ENCODE measurements at places on chromosomes 6 and 20.
A peak's percentile ranks its signal among the peaks of the same experiment; 100 is the strongest.

- no peak for DNase-seq
Measured at GRCh38 chr20:9627219-9627618, 112.8 kb downstream of the LAMP5 start.

GRCh38 chr6:100166956-100167355, 172.9 kb upstream of the MCHR2 start:
- DNase-seq: no peak

DNA sequence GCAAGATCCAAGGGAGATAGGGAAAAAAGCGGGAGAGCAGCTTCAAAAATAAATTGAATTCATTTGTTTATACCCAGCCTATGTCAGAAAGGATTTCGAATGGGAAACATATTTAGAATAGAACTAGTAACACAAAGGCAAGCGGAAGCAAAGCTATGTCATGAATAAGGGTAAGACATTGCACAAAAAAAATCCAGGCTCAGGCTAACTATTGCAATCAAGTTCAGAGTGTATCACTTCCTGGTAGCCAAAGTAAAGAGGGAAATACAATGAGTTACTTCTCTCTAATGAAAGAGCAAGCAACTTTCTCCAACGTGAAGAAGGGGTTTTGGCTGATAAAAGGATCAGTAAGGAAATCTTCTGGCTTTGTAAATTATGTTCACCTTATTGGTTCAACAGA, 212.8 kb downstream of the ZMYND8 start:
- no peak for DNase-seq

DNA sequence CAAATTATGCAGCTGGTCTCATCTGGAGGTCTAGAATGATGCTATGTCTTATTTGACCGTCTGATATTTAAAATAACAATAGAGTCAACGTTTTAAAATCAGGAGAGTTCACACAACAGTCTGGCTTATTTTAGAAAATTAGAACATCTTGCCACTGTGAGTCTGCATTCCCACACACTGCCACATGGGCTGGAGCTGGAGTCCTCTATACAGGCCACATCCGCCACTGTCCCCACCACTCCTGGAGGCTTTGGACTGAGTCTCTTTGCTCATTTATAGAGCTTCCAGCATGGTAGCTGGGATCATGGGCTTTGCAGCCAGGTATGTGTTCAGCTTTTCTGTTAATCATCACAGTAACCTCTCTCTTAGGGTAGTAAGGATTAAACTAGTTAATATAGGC, 68.8 kb upstream of the ZNFX1 start:
- DNase-seq: no peak

GRCh38 chr20:1949347-1950100, 44.3 kb downstream of the PDYN start:
- DNase-seq: no peak

- DNase-seq: no peak
Measured at GRCh38 chr20:36135159-36135558, 19.4 kb upstream of the EPB41L1 start.

DNA sequence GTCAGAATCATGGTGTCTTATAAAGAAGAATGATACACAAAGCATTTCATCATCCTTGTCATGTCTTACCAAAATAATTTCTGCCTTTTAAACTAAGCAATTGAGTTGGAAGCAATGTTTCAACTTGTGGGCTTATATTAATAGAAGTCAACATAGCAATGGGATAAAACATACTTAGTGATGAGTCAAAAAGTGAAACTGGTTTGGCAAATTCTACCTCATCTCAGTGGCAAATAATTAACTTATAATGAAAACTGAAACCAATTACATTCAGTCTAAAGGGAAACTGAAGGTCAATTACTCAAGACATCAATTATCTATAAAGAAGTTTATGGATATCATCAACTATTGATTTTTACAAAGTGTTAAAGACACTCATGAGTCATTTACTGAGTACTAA, 463.8 kb downstream of the BMP2 start:
- DNase-seq: no peak

DNA sequence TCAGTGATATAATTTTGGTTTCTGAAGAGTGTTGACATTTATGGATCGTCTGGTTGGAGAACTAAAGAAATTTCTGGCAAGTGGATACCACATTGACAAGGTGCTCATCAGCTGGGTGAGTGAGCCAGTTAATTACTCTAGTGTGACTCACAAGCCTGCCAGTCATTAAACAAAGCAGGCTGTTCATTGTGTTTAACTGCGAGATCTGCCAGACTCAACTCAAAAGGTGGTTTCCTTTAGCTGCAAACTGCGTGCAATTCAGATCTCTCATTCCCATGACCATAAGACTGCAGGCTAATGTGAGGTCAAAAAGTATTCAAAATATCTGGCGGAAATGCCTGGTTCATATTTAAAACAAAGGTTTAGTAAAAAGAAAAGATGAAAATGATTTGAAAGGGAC, 32.5 kb upstream of the IYD start:
- no peak for DNase-seq

DNA sequence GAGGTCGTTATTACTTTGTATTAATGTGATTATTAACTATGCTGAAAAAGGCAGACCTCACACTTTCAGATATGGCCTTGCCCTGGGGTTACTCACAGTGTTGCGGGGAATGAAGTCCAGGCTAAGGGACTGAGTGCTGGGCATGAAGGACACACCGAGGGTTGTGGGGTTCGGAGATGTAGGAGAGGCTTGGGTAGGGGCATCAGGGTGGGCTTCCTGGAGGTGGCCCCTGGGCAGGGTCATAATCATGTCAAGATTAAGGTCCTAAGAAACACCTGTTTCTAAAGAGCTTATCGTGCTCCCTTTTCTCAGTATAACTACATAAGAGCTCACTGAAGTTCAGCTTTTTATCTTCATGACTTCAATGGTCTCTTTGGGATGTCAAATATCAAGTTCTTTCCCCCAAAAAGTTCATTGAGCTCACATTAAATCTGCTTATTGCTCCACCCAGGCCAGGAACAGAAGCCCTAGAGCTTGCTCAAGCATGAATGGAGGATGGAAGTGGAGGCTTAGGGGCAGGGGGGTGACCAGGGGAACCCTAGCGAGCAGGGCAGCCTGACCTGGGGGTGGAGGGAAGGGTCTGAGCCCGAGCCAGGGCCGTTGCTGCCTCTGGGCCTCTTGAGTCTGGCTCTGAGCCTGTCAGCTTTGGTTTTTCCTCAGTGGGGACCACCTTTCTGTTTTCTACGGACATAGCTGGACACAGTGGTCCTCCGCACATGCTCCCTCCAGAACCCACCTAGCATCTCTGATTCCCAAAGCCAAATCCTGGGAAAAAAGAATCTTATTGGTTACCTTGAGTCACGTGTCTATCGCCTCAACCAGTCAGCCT, 37.3 kb upstream of the TGM2 start:
- peak; percentile 21 for DNase-seq

DNA sequence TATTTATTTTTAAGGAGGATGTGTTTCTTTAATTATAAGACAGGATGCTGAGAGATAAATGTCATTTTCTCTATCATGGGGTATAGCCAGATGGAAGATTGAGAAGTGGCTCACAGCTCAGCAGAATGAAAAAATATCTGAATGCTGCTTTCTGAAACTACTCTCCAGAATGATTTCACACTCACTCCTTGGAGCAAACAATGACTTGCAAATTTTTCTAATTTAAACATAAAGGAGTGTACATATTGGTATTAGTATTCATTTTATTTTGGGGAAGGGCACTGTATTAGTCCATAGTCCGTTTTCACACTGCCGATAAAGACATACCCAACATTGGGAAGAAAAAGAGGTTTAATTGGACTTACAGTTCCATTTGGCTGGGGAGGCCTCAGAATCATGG, 52.4 kb upstream of the TRIM26 start:
- DNase-seq: no peak

GRCh38 chr6:36413489-36414480, 26.3 kb upstream of the ETV7 start:
- no peak for DNase-seq

DNA sequence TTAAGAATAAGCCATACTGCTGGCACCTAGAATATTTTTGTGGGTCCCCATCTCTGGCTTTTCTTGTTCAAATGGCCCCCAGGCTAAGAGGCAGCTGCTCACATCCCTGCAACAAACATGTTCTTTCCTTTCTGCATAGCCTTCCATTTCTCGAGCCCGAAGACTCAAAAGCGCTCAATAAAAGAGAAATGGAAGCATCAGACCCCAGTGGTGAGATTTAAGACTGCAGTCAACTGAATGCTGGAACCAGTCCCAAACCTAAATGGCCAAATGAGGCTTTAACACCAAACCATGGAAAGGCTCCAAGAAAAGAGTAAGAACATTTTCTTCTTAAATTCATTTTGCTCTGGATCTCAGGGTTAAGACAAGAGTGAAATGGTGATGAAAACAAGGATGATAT, 122.1 kb upstream of the TRAF3IP2 start:
- DNase-seq: no peak

DNA sequence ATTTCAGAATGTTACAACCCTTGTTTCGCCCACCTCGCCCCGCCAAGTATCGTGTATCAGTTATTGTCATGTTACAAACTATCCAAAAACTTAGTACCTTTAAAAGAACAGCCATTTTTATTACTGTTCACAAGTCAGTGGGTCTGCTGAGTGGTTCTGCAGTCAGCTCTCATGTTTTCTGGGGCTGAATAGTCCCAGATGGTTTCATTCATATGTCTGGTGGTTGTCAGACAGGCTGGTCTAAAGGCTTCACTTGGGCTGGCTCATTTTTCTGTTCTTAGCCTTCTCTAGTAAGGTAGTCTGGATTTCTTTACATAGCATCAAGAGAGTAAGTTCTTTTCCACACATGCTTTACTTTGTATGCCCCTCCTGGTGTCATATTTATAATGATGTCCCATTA, 8.6 kb downstream of the ZNF292 start:
- no peak for DNase-seq

GRCh38 chr20:63183422-63184146, 32.3 kb downstream of the YTHDF1 start:
- peak; percentile 82 for DNase-seq

GRCh38 chr20:46302106-46302505, 6.2 kb downstream of the CDH22 start:
- no peak for DNase-seq

DNA sequence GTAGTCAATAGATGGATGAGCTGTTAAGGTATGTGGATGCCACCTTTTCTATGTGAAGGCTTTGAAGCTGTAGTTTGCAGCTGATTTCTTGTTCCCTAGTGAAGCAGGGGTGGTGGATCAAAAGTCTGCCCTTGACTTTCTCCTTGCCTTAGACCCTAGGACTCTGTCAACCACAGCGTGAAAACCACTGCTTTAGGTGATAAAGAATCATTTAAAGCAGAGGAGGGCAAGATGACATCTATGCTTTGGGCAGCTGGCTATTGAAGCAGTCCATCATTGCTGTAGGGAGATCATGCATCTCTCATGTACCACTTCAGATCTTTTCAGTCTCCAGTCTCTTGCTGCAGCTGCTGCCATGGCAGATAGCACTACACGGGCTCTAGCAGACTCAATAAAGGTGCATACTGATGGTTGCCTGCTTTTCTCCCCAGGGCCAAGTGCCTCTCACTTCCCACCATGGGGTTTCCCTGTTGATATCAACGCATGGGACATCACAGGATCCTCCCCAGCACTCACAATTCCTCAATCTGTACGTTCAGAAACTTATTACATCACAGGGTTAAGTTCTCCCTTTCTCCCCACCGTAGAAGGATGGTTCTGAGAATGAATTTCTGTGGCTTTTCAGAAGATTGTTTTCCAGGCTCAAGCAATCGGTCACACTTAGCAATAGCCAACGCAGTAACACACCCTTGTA, 122.0 kb upstream of the STMND1 start:
- DNase-seq: no peak

- no peak for DNase-seq
Measured at GRCh38 chr6:18495236-18495635, 108.1 kb downstream of the RNF144B start.

DNA sequence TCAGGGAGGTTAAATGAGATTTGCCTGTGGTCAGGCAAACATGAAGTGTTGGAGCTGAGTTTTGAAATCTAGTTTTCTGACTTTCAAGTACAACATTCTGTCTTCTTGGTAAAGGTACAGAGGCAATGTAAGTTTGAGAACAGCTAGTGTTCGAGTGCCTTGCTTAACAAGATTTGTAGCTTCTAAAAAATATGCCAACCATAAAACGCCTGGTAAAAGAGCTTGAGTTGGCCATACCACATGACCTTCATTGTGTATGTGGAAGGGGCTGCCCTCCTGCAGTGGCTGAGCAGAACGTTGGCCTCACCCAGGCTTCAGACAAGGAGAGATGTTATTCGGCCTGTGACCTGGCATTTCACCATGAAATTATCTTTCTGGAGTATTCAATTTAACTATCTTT, 86.5 kb downstream of the MAP7 start:
- no peak for DNase-seq

DNA sequence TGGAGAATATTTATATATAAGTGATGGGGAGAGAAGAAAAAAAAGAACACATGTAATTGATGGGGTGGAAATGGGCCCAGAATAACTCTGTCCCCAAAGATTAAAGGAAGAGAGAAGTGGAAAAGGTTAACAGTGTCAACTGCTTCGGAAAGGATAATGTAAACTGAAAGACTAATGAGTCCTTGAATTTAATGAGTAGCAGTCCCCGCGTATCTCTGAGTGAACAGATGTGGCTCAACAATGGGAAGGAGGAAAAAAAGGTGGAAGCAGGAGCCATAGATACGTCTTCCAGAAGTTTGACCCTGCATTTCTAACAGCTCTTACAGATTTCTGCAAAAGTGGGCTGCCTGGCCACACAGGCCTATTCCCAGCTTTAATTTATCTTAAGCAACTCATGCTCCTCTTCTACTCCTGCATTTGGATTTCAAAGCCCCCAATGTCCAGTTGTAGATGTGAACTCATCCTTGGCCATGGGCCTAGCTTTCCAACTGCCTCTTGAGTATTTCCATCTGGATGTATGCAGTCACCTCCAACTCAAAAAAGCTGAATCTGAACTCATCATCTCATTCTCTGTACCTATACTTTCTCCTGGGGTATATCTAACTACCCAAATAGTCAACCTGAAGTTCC, 61.3 kb downstream of the DST start:
- DNase-seq: no peak

GRCh38 chr6:37990762-37991525, 171.4 kb downstream of the ZFAND3 start:
- DNase-seq: no peak

DNA sequence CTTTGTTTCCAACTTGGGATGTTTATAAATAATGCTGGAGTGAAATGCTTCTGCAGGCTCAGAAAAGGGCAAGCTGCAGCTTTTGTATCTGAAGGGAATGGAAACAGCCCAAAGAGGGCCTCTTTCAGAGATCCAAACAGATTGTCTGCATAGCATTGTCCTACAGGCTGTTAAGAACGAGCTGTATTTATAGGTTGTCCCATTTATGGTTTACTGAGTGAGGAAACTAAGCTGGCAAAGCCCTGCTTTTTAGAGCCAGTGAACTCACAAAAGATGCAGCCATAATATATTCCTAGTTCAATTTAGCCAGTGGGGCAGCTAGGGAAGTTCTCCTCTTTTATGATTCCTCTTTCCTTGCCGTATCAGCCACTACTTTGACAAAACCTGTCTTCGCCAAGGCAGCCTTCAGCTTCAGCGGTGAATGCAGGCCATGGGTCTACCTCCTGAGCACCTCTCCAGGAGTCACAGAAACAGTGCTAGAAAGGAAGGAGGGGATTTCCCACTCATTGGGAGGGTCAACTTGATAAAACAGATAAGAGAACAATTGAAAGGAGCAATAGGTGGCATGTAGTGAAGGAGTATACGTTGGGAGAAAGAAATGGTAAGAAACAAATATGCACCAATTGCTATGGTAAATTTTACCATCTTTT, 15.0 kb downstream of the KIAA0319 start:
- DNase-seq: no peak
